ENCODE measurements at places on chromosomes 2 and 18.

DNA sequence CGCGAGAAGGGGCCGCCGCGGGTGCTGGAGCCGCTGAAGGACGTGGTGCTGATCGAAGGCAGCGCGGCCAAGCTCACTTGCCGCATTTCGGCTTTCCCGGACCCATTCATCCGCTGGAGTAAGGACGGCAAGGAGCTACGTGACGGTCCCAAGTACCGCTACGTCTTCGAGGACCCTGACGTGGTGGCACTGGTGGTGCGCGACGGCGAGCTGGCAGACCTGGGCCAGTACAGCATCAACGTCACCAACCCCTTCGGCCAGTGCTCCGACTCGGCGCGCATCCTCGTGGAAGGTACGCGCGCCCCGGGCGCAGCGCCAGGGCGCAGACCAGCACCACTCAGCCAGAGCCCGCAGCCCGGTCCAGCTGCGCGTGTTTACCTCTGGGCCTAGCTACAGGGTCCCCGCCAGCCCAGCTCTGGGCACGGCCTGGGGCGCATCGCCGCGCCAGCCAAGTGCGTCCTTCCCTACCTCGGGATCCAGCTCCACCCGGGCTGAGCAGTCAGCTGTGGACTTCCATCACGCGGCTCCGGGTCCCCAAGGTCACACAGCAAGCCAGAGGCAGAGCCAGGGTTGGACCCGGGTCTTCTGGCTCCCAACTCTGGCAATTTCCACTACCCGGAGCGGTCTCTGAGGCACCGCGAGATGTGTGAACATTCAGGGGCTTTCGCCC lies 1.7 kb upstream of the GMPPA start:
- peak; percentile 53 for DNase-seq

GRCh38 chr18:28136071-28136470 lies 40.9 kb downstream of the CDH2 start:
- DNase-seq, result no peak

GRCh38 chr2:21047141-21048009 lies 3.5 kb upstream of the APOB start:
- no peak for DNase-seq

DNA sequence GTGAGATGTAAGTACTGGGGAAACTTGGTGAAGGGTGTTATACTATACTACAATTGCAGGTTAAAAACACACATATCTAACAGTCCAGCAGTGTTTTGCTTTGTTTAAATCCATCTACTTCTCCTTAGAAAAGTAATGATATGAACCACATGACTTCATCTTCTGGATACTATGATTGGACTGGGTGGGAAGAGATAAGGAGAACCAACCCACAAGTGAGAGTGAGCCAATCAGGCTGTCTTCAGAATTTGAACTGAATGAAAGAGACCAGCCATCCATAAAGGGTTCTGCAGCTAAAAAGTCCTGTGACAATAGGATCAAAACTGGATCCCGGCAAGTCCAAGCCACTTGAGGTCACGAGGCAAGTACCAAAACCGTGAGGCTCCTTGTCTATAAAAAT lies 46.6 kb downstream of the KANSL3 start:
- DNase-seq, result no peak

DNA sequence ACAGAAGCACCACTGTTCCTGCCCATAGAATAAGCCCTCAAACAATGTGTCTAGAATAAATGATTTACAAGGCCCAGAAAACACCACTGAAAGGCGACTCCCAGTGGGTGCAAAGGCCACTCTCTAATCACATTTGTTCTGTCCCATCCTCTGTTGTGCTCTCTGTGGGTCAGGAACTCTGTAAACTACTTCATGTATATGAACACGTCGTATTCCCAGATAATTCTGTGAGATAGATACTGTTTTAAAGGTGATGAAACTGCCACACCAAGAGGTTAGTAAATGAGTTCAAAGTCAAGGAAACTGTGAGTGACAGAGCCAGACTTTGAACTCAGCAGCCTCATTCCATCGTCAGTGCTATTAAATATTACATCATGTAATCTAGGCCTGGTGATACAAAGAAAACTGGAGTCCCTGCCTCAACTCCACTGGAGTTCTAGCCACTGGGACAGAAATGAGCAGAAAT lies 269.7 kb upstream of the DCC start:
- no peak for DNase-seq

DNA sequence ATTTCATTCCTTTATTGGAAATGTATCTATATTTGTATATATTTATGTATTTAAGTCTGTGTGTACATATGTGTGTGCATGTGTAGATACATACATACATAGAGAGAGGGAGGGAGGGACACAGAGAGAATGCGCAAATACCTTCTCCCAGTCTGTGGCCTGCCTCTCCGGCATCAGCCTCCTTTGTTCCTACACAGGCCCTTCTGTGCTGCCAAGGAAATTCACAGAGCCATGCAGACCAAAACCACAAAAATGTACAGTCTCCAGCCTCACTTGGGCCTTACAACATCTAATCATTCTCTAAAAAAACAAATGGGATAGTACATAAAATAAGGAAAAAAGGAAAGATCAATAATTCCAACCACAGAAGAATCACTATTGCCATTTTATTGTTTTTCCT lies 8.8 kb upstream of the CRACDL start:
- no peak for DNase-seq

- DNase-seq, result peak; percentile 25
These were observed 519.3 kb upstream of the ID2 start for GRCh38 chr2:8162552-8162951.

DNA sequence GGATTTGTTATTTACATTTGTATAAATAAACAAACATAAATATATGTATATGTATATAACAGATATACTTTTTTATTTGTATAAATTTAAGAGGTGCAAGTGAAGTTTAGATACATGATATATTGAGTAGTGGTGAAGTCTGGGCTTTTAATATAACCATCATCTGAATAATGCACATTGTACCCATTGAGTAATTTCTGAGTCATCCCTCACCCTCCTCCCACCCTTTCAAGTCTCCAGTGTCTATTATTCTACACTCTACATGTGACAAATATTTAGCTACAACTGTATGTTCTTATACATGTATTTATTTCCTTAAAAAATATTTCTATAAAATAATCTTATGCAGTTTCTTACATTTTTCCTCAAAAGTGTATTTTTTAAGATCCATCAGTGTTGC lies 358.7 kb upstream of the TFPI start:
- no peak for DNase-seq

- no peak for DNase-seq
These were observed 27.0 kb downstream of the SLC14A2 start for GRCh38 chr18:45642238-45642637.

GRCh38 chr2:105220604-105221003 lies 20.9 kb upstream of the GPR45 start:
- DNase-seq, result no peak

GRCh38 chr2:66582987-66583880 lies 148.3 kb downstream of the MEIS1 start:
- no peak for DNase-seq

DNA sequence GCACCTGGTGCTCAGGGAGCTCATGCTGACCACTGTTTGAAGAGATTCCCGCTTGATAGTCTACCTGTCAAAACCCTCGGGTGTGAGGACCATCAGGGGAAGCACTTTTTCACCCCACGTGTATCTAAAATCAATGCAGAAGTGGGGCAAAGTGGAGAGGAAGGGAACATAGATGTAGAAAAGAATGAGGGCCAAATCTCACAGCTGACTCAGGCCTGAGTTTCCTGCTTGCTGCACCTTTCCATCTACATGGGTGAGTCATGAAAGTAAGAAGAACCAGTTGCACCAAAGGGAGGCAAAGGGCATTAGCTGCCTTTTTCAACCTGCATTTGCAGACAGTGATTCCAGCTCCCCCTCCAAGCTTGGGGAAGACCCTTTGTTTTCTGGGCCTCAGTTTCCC lies 100.2 kb upstream of the MYCN start:
- DNase-seq, result no peak

- peak; percentile 46 for DNase-seq
These were observed 1.2 kb downstream of the PPP1CB start for GRCh38 chr2:28752631-28753376.

- DNase-seq, result no peak
These were observed 127.7 kb downstream of the DNAH6 start for GRCh38 chr2:84643991-84644390.

- no peak for DNase-seq
These were observed 154.8 kb upstream of the ID2 start for GRCh38 chr2:8527031-8527430.

- DNase-seq, result peak; percentile 10
These were observed 61.4 kb upstream of the NEUROD1 start for GRCh38 chr2:181741756-181742155.

- no peak for DNase-seq
These were observed 28.0 kb upstream of the DSG3 start for GRCh38 chr18:31419457-31419932.

DNA sequence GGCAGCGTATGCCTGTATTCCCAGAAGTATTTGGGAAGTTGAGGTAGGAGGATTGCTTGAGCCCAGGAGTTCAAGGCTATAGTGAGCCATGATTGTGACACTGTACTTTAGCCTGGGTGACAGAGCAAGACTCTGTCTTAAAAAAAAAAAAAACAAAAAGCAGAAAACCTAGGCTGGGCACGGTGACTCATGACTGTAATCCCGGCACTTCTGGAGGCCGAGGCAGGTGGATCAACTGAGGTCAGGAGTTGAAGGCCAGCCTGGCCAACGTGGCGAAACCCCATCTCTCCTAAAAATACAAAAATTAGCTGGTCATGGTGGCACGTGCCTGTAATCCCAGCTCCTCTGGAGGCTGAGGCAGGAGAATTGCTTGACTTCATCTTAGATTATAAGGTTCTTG lies 46.4 kb downstream of the MTA3 start:
- DNase-seq, result no peak

DNA sequence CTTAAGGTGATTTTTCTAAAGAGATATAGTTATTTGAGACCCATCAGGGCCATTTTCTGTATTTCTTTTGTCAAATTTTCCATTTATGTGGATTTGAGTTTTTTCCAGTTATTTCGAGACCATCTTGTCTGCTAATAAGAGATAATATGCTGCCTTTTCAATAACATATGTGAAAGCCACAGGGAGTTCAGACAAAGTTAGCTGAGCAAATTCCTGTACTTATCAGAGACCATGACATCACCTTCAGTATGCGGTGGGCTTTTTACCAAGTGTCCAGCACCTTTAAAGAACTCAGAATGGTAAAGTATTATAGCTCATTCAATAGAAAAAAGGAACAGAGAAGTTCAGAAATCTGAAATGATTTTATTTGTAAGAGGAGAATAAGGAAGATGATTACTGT lies 11.7 kb downstream of the MAPK4 start:
- DNase-seq, result no peak

GRCh38 chr2:95240556-95240955 lies 33.2 kb downstream of the ZNF892 start:
- no peak for DNase-seq

- no peak for DNase-seq
These were observed 102.4 kb upstream of the DCC start for GRCh38 chr18:52237551-52237950.

GRCh38 chr2:25673300-25674076 lies at the start of gene DTNB:
Gene DTNB (minus strand): TSS chr2:25673577. CDS start chr2:25652660, 20,917 bp downstream.
- DNase-seq, result peak; percentile 90

DNA sequence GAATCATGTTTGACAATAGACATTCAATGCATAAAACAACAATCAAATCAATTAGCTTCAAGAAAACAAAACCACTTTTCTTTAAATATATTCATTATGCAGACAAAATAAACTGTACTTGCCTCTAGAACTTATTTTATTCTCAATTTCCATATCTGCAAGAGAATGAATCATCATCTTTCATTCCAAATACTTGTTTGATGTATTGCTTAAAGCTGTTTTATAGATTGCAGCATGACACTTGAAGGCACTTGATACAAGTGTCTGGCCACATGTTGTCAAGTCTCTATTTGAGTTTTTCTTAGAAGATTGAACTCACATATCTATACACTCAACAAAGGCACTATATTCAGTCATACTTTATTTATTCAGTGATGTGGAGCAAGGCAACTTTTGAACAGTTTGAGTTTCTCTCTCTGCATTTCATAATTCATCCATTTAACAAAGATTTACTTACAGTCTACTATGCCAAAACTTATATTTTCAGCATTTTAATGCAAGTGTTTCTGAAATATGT lies 38.7 kb upstream of the DDX18 start:
- no peak for DNase-seq

DNA sequence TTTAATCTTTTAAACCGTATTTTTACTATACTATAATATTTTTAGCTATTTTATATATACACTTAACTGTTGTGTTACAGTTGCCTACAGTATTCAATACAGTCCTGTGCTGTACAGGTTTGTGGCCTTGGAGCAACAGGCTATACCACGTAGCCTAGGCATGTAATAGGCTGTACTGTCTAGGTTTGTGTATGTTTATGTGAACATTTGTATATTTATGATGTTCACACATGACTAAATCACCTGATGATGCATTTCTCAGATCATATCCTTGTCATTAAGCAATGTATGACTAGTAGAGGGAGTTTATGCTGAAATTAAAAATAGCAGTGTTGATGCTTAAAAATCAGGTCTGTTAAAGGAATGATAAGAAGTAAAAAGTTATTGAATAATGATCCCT lies 92.3 kb upstream of the RANBP2 start:
- no peak for DNase-seq

GRCh38 chr2:144162652-144163051 lies 357.3 kb downstream of the ZEB2 start:
- DNase-seq, result no peak

- no peak for DNase-seq
These were observed 150.7 kb downstream of the GBX2 start for GRCh38 chr2:236017446-236017845.

- peak; percentile 25 for DNase-seq
These were observed 31.8 kb downstream of the SERPINB5 start for GRCh38 chr18:63508596-63508995.

DNA sequence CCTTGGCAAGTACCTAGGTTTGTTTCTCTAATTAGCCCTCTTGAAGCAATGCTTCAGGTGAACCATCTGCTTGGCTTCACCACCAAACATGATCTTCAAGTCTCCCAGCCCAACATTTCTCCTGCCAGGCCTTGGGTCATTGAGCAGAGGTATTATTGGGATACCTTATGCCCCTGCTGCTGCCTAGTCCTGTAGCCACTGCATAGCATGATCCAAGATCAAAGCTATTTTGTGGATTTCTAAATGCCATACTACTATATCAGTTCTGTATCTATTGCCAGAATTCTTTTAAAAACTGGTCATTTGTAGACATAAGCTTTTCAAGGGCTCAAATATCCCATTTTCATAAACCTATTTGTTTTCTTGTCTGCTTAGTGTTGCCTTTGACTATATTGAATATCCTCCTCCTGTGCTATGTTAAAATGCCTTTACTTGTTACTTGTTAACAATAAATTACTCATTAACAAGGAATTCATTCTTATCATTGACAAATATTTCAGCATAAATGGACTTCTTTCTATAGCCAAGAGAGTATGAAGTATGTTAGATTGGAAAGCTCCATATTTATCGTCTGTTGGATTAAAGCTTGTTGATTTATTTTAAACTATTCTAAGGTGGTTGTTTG lies 204.5 kb upstream of the RBBP8 start:
- no peak for DNase-seq

All from muscle of leg (tissue), 16 donors.